ENCODE measurements at places on chromosomes 6 and 20.

- no peaks in the 10 kb centered on the region for H3K4me1 ChIP-seq
- H3K27me3 ChIP-seq = peaks cover 1% of the 10 kb centered on the region
- H3K36me3 ChIP-seq = no peaks in the 10 kb centered on the region
- no peak overlapping the region for H3K27ac ChIP-seq
- DNase-seq = no peak
Observed at GRCh38 chr6:168623736-168624135, 182.8 kb downstream of the SMOC2 start.

- no peaks in the 10 kb centered on the region for H3K36me3 ChIP-seq
Observed at GRCh38 chr6:80566361-80566760, 459.9 kb downstream of the BCKDHB start.

DNA sequence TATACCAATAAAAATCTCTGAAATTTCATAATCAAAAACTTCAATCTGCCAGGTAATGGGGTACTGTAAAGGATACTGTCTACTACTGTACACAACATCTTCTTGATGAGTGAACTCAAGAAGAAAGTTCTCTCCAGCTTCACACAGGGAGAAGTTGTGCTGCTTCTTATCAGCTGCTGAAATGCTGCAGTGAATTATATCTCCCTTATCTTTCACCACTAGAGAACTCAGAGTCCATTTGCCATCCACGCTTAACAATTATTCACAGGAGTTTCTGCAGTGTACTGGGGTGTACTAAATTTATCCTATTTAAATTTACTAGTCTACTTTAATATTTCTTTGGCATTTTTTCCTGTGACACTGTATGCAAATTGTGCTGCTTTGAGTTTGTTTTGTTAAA is 384.8 kb downstream of the TFAP2B start:
- no peaks in the 10 kb centered on the region for H3K36me3 ChIP-seq
- H3K4me3 ChIP-seq = no peak overlapping the region
- no peak for DNase-seq
- no peaks in the 10 kb centered on the region for H3K27me3 ChIP-seq
- H3K27ac ChIP-seq = no peak overlapping the region

GRCh38 chr20:33105316-33105924 is 26.0 kb downstream of the BPIFB4 start:
- no peaks in the 10 kb centered on the region for H3K36me3 ChIP-seq
- no peak overlapping the region for H3K4me3 ChIP-seq
- no peaks in the 10 kb centered on the region for H3K27me3 ChIP-seq
- H3K4me1 ChIP-seq = no peaks in the 10 kb centered on the region

DNA sequence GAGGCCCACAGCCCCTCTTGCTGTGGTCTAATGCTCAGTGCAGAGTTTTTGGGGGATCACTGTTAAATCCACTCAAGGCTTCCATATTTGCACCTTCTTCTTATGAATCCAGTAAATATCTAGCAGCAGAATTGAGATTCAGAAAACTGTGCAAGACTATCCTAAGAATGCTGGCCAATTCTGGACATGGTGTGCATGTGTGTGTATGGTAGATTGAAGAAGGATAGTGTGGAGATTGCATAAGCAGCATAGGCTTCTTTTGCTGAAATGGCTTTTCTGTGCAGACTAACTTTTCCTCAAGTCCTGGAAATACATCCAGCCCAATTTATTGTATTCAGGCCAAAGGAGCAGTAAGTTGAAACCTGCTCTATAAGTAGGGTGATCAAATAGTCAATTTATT is 39.7 kb downstream of the FBXO9 start:
- peaks cover 15% of the 10 kb centered on the region for H3K36me3 ChIP-seq
- H3K4me1 ChIP-seq = no peaks in the 10 kb centered on the region
- no peak overlapping the region for H3K4me3 ChIP-seq
- no peak overlapping the region for H3K27ac ChIP-seq
- H3K27me3 ChIP-seq = no peaks in the 10 kb centered on the region

DNA sequence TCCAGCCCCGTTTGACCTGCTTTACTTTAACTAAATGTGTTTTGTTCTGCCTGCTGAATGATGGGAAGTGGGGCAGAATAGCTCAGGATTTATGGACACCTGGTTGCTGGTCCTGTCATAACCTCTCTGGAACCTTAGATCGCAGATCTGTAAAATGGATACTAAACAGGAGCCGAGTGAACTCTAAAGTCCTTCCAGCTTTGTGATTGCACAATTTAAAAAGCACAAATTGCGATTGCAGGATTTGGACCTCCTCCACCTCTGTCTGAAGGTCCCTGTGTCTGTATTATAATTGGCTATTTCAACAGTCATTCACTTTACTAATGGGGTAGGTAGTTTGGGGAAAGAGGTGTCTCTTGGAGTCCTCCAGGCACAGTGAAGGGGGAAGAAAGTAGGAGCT is 220.4 kb downstream of the LY86 start:
- no peaks in the 10 kb centered on the region for H3K36me3 ChIP-seq
- no peak overlapping the region for H3K4me3 ChIP-seq
- H3K27me3 ChIP-seq = peaks cover 23% of the 10 kb centered on the region
- H3K4me1 ChIP-seq = peaks cover 27% of the 10 kb centered on the region

GRCh38 chr6:38604700-38605099 is 35.0 kb downstream of the BTBD9 start:
- no peak overlapping the region for H3K27ac ChIP-seq
- no peaks in the 10 kb centered on the region for H3K36me3 ChIP-seq
- no peak for DNase-seq
- peaks cover 2% of the 10 kb centered on the region for H3K27me3 ChIP-seq
- H3K4me3 ChIP-seq = no peak overlapping the region
- H3K4me1 ChIP-seq = no peaks in the 10 kb centered on the region

- H3K36me3 ChIP-seq = peaks cover 65% of the 10 kb centered on the region
- DNase-seq = no peak
- no peak overlapping the region for H3K4me3 ChIP-seq
- H3K4me1 ChIP-seq = peaks cover 33% of the 10 kb centered on the region
Observed at GRCh38 chr6:11292594-11293236, 60.2 kb upstream of the NEDD9 start.

GRCh38 chr6:32852844-32853540 is 512 bp downstream of the TAP1 start:
- H3K27me3 ChIP-seq = no peaks in the 10 kb centered on the region
- H3K27ac ChIP-seq = peak overlapping the region; percentile 94
- peaks cover 79% of the 10 kb centered on the region for H3K36me3 ChIP-seq
- H3K4me3 ChIP-seq = peak overlapping the region; percentile 98
- DNase-seq = peak; percentile 47

DNA sequence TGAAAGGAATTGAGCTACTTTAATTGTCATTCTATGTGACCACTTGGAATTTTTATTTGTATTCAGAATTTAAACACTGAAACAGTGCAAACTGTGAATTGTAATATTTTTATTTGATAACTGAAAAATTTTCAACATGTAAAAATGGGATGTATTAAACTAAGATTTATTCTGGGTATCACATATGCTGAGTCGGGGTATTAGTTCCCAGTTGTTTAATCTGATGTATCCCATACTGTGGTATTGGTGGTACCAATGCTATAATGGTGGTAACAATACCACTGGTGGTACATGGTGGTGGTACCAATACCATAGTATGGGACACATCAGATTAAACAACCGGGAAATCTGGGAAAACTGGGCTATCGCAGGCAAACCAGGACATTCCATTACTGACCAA is 79.4 kb downstream of the CDC5L start:
- H3K27ac ChIP-seq = no peak overlapping the region
- H3K4me1 ChIP-seq = no peaks in the 10 kb centered on the region
- no peak overlapping the region for H3K4me3 ChIP-seq
- DNase-seq = no peak

DNA sequence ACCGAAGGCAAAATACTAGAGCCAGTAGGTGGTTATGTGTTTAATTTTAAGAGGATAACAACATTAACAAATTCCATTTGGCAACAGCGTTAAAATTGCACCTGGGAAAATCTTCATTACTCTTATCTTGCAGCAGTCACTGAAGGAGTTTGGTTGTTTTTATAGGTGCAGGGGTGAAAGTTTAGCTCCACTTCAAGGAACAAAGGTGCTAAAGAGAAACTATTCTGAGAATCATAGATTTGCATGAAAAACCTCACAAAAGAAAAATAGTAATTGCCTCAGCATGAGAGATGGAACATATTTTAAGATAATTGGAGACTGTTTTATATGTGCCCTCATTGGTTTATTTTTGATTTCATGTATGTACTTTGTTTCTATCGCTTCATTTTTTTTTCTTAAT is 444.4 kb downstream of the UTRN start:
- no peak for DNase-seq
- peaks cover 21% of the 10 kb centered on the region for H3K36me3 ChIP-seq
- no peak overlapping the region for H3K4me3 ChIP-seq
- peaks cover 36% of the 10 kb centered on the region for H3K4me1 ChIP-seq
- H3K27ac ChIP-seq = peak overlapping the region; percentile 12

DNA sequence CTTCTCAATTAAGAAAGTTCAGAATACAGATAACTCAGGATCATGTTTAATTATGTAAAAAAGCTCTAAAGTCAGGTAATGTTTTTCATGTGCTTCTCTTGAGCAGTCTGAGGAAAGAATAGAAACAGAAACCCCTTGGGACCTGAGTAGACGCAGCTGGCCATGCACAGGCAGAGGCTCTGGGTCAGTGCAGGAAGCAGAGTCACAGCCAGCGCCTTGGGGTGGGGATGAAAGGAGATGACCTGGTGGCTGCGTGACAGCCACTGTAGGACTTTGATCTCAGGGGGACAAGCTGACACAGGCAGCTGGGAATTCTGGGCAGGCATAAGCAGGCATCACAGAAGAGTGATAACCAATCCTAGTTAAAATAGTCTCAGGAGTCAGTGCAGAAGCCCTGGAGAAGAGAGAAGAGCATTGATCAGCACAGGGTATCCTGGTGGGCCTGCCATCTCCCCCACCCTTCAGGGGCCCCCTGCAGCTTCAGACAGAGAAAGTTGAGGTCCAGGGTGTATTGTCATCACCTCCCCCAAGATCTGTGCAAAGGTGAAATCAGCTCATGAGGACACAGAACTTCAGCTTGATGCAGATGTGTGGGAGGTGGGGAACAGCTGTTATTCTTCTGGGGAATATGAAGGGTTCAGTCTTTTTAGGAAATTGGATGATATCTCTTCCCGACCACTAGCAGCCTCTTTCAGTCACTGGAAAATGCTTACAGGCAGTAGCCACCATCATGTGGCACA is 6.4 kb downstream of the HLA-DQB1 start:
- H3K36me3 ChIP-seq = peaks cover 10% of the 10 kb centered on the region
- peaks cover 38% of the 10 kb centered on the region for H3K4me1 ChIP-seq
- no peak overlapping the region for H3K4me3 ChIP-seq
- H3K27ac ChIP-seq = peak overlapping the region; percentile 27
- DNase-seq = no peak
- peaks cover 12% of the 10 kb centered on the region for H3K27me3 ChIP-seq

DNA sequence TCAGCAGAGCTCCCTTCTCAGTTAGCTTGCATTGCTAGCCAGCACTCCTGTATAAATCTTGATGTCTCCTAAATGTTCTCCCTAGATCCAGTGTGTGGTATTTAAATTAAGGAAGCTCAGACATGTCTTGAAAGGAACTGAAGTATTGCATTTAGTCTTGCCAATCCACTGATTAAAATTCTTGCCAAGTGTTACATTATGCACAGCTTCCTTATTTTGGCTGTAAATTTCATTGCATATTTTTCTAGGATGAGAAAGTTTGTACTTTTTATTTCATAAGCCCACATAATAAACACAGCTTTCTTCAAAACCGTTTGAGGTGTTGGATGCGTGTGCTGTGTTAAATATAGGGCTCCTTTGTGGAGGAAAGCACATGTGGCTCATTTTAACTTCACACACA is 329.8 kb upstream of the FLRT3 start:
- no peak overlapping the region for H3K4me3 ChIP-seq
- H3K36me3 ChIP-seq = no peaks in the 10 kb centered on the region
- no peak overlapping the region for H3K27ac ChIP-seq

DNA sequence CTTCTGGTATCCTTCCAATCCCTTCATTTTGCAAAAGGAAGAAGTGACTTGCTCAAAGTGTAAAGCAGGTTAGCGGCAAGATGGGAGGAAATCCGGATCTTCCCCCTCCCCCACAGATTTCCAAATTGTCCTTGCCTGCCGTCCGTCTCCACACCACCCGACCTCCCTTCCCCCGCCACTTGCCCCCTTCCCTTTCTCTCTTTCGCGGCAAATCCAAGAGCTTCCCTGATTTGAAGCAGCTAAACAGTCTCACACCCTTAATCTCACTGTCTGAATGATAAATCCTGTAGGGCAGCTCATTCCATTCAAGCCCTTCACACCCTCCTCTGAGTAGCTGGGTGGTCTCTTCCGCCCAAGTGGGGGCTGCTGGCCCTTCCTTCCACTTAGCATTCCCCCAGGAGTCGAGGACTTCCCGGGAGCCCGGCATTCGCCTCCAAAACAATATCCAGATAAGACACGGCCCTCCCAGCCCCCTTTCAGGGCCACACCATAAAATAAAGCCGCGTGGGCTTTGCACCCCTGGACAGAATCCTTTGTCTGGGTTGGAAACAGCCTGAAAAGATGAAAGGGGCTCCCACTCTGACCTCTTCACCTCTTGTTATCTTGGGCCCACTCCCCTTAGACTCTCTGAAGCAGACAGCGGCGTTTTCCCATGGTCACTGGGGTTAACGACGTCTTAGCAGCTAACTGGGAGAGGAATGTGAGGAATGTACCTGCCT is 44.0 kb upstream of the PIM1 start:
- DNase-seq = no peak
- peak overlapping the region; percentile 40 for H3K27ac ChIP-seq
- H3K4me3 ChIP-seq = no peak overlapping the region
- H3K36me3 ChIP-seq = no peaks in the 10 kb centered on the region
- H3K27me3 ChIP-seq = peaks cover 8% of the 10 kb centered on the region

GRCh38 chr20:39886650-39887190 is 802.3 kb downstream of the MAFB start:
- H3K27me3 ChIP-seq = no peaks in the 10 kb centered on the region
- H3K4me1 ChIP-seq = no peaks in the 10 kb centered on the region
- H3K27ac ChIP-seq = no peak overlapping the region
- H3K36me3 ChIP-seq = no peaks in the 10 kb centered on the region
- H3K4me3 ChIP-seq = no peak overlapping the region

DNA sequence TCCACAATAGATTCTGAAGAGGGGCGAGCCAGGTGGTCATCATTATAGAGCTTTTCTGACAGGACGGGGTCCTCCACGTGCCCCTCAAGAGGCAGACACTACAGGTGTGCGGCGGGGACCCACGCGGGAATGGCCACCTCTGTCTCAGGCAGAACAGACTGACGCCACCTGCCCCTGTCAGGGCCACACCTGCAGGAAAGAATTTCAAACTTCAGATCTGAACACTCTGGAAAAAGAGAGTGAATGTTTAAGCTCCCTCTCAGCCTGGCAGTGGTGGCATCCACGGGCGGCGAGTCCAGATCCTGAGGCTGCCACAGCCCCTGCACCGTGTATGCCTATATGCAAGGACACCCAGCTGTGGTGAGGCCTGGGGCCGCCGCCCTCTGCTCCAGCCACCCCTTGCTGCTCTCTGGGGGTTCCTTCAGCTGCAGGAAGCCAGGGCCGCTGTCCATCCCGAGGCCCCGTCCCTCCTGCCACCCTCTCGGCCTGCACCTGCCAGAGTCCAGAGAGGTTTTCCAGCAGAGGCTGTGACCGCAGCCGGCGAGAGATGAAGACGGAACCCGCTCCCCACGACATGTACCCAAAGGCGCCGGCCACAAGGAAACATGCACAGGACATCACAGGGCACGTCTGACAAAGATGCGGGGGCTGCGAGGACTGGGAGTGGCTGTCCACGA is 234.9 kb downstream of the ERMARD start:
- H3K4me1 ChIP-seq = peaks cover 14% of the 10 kb centered on the region
- H3K27me3 ChIP-seq = no peaks in the 10 kb centered on the region
- H3K4me3 ChIP-seq = no peak overlapping the region
- H3K27ac ChIP-seq = no peak overlapping the region
- no peak for DNase-seq
- no peaks in the 10 kb centered on the region for H3K36me3 ChIP-seq

Measured in activated T-helper 1 cell treated with anti-CD3 and anti-CD28 coated beads, Interleukin-12 subunit alpha, Interleukin-12 subunit beta, Interleukin-2, Interleukin-4 antibody, amounts not matched to agents 30 ng/mL and 10 ng/mL and 1 ng/mL, durations not matched to agents 14 hours and 24 hours and 36 hours (primary cell).